ENCODE measurements at places on chromosomes 5 and 9.

- no peak for DNase-seq
Measured at GRCh38 chr5:126909856-126910255, 120.5 kb downstream of the MARCHF3 start.

DNA sequence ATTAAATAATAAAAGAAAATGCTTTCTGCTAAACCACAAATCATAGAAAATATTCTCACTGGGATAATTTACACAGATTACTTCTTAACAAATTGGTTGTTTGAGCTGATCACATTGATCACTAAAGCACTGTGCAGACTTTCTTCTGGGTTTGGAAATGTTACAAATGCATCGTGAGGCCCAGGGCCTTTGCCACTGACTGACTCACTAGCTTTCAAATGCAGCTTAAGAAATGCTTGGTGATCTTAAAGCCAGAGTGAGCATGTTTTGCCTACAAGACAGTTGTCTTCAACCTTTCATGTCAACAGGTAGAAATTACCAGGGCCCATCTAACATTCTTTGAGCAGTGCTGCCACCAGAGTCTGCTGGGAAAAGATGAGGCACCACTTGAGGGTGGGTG, 252.3 kb upstream of the ADRA1B start:
- no peak for DNase-seq

DNA sequence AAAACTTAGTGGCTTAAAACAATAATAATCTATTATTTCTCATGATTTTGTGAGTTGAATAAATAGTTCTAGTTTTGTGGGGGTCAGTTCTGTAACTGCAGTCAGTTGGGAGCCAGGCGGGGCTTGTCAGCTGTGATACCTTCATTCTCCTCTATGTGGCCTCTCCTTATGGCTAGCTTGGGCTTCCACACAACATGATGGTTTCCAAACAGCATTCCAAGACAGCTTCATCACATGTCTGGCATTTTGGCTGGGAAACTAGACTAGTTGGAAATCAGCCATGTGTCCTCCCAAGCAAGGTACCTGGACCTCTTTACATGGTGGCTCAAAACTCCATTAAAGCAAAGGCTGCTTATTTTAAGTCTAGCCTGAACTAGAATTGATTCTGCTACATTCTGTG, 61.4 kb upstream of the RANBP3L start:
- no peak for DNase-seq

DNA sequence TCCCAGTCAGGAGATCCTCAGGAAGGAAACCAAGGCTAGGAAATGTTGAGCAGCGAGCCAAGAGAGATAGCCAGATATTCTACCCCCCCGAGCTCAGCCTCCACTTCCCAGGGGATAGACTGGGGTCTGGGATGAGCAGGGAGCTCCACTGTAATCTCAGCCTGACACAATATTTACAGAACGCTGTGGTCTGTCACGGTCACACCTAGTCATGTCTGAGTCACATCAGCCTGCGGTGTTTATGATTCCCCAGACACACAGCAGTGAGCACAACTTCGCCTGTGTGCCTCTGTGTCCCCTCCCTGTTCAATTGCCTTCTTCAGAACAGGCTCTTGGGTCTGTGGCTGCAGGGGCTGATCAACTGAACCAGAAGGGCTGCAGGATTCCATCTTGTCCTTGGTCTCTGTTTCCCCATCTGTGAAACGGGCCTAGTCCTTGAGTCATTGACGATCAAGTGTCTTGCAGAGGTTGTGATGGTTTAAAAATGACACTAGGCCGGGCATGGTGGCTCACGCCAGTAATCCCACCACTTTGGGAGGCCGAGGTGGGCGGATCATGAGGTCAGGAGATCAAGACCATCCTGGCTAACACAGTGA, 8.6 kb upstream of the PRRX2 start:
- DNase-seq: no peak

DNA sequence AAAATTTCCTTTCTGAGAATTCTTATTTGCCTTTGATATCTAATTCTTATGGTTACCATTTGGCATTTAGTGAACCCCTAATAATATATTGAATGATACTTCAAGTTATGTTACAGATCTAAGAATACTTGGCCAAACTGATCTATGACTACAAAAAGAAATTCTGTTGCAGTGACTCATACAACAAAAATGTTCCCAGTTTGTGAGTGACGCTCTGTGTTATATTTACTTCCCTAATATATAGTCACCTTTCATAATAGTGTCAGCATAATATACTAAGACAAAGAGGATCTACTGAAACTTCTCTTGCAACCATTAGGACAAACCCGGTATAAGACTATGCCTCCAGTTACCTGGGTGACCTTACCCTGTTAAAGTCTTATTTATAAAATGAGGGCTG, 216.9 kb upstream of the TLX3 start:
- DNase-seq: no peak

DNA sequence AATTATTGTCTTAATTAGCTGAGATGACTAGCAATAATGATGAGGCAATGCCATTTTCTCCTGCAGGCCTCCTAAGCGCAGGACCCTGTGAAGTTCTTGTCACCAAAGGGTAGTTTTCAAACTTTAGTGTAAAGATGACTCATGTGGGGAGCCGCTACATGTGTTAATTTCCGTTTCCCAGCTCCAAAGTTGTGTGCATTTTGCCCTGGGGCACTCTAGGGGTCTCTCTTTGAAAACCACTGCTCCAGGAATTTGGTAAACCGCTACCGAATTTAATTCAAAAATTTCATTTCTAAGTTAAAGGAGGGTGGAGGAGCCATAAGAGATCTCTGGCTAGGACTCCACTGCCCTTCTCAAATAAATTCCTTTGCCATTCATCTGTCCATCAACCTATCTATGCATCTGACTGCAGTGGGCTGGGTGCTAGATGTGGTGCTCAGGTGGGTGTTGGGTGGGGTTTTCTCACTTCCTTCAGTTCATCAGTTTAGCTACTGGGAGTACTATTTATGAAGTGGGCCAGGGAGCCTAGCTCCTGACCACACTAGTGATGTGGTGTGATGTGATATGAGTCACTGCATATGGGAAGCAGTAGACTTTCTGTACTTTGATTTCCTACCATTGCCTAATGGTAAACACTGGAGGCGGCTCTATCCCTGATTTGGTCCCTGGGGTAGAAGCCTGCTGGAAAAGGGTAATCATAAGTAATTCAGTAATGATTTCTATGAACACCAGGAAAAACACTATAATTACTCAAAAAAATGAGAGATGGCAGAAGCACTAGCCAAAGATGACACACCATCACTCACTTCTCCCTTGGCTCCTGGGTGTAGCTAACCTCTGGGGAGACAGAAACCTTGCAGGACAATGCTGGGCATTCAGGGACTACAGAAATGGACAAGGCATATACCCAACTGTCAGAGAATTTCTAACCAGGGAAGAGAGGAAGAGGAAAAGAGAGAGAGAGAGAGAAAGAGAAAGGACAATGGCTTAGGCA, 4.0 kb upstream of the ZSWIM6 start:
- no peak for DNase-seq

- DNase-seq: no peak
Measured at GRCh38 chr5:66701244-66701643, 105.1 kb downstream of the MAST4 start.

DNA sequence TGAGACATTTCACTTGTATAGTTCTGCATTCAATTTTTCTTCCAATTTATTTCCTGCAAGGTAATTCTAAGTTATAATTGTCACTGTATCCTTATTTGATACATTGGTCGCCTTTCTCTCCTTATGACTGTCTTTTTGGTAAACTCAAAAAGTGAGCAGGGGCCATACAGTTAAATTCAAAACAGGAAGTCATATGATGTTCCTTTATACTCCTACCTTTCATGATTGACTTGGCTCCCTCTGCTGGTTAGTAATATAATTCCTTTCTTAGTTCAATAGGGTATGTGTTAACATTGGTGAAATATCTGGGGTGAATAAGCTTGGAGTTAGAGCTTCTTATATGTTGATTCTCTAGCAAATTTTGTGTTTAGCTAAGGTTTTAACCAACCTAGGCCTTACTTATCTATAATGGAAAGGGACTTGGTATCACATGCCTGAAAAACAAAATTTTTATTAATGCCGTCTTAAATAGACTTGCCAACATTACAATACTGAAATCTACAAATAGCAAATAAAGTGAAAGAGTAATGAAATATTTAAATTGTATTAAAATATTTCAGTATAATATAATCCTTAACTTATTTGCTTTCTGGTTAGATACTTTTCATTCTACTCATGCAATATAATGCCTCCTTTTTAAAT, 6.0 kb upstream of the NIPBL start:
- DNase-seq: no peak

GRCh38 chr9:96327694-96328352, 25.8 kb upstream of the HSD17B3 start:
- peak; percentile 29 for DNase-seq

DNA sequence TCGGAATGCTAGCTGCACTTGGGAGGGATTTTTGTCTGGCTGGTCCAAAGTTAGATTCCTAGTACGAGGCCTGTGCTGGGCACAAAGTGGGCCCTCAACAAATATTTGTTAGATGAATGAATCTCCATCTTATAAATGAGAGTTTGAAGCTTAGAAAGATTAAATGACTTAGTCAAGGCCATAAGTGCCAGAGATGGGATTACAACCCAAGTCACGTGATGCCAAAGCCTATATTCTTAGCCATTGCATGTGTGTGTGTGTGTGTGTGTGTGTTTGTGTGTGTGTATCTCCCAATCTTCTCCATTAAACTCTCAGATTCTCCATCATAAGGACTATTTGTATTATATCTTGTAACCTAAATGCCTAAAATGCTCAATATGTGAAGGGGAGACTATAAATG, 130.8 kb upstream of the MAP1B start:
- DNase-seq: no peak

DNA sequence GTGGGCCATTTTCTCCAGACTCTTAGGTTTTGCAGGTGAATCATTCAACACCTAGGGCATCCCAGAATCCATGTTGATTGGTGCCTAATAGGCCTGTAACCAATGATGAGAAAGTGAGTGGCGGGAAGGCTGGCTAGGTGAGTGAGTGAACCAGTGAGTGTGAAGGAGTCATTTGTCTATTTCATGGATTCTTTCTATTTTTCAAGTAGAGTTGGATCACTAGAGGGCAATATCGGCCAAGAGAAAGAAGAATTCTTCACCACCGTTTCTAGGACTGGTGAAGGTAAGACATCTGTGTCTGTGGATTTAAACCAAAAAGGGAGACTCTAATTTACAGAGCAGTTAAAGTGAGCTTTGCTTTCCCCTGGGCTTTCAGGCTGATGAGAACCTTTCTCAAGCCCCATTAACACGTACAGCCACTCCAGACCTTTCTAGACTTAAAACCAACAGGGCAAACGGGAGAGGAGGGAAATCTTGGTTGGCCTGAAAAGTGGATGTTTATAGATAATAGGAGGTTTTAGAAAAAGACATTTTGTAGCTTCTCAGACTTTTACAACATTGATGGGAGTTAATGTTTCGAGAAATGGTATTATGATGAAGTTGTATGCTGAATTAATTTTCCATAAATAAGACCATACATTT, 114.3 kb upstream of the IL12B start:
- no peak for DNase-seq

DNA sequence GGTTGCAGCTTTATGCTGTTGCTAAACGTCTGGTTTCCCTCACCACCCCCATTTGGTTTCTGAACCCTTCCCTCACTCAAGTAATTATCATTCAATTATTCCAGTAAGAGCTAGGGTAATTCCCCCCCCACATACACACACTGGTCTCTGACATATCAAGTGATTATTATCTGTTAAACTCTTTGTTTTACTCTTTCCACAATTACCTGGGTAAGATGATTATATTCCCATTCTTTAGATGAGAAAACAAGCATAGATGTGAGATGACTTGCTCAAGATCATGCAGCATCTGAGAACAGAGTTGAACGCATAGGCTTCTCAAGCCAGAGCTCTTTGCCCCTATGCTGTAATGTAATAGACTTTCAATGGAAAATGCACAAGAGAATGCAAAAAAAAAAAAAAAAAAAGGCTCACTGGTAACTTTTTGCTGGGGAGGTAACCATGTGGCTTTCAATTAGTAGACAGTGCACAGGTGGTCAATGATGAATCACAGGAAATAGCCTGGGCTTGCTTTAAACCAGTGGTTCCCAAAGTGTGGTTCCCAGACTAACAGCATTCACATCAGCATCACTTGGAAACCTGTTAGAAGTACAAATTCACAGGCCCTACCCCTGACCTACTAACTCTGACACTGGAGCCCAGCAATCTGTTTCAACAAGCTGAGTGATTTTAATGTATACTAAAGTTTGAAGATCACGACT, 87.6 kb downstream of the PIK3R1 start:
- DNase-seq: no peak

GRCh38 chr5:6632324-6632887, 438 bp downstream of the NSUN2 start:
- no peak for DNase-seq

- no peak for DNase-seq
Measured at GRCh38 chr5:124285733-124286132, 460.7 kb downstream of the ZNF608 start.

DNA sequence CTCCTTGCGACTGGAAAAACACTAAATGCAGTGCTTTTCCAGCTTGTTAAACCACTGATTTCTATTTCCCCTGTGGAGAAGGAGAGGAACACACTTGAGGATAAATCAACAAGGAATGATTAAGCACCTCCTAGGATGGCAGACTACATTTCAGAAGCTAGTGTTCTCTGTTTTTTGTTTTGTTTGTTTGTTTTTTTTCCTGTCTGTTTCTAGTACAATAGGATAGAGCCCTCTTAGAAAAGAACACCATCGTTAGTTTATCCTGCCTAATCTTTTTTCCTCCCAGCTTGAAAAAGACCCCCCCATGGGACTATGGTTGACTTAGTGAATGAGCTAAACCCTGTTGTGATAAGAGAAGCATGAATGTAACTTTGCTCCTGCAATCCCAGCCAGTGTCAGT, 3.9 kb upstream of the TAL2 start:
- DNase-seq: no peak

- DNase-seq: no peak
Measured at GRCh38 chr9:116389541-116390302, 236.1 kb downstream of the PAPPA start.

DNA sequence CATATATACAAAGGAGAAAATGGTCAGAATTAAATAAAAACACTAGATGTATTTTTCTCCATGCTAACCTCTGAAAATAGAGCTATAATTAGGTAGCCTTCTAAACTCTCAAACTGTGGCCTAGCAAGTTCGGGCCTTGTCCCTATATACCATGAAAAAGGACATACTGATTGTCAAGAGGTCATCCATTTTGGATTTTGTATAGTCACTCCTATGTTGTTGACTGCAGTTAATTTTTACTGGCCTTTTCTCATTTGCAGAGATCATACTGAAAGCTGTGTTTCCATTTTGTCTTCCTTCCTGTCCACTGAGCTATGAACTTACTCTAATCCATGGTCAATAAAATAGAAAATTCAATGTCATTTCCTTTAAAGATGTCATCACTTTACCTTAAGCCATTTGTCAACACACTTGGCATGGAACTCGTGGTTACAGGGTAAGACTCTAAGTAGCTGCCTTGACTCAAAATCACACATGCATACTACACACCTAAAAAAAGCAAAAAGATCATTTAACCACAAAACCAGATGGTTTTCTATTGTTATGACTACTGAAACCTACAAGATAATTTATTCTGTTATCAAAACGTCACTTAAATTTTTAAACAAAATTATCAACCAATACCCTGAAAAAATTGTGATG, 58.0 kb downstream of the RNF38 start:
- no peak for DNase-seq
